Brain pericyte (primary cell): ENCODE measurements at places on chromosomes 1 and 21.

- DNase-seq: no peak
These were observed 24.7 kb upstream of the DNASE2B start for GRCh38 chr1:84373436-84374141.

DNA sequence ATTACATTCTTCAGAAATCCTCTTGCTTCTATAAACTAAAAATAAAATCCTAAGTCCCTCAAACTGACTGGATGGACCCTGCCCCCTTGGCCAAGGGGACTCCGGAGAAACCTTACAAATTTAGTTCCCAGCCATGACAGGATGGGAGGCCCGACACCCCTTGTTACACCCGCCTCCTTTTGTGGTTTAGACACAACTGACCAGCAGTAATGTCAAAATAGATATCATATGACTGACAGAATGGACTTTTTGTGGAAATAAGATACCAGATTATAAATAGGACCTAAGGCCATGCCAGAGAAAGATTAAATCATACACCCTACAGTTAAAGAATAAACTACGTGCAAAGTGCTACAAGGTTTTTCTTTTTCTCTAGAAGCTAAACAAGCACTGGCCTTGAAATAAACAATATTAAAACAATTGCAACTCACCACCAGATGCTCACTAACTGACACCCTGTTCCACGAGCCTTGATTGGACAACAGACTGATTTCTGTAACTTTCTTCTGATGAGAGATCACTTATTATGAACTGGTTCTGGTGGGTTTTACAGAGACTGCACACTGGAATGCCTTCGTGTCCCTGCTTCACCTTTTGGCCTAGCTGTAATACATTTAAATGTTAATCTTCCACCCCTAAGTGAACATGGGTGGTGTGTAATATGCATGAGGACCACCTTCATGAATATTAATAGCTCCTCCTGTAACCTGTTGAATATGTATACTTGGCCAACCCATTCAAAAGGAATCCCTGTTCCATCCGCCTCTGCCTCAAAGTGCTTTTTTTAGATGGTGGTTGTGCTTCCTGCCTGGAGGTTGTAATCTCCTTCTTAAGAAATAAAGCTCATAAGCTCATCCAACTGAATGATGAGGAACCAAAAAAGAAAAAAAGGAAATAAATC lies 99.6 kb downstream of the ODF2L start:
- no peak for DNase-seq

DNA sequence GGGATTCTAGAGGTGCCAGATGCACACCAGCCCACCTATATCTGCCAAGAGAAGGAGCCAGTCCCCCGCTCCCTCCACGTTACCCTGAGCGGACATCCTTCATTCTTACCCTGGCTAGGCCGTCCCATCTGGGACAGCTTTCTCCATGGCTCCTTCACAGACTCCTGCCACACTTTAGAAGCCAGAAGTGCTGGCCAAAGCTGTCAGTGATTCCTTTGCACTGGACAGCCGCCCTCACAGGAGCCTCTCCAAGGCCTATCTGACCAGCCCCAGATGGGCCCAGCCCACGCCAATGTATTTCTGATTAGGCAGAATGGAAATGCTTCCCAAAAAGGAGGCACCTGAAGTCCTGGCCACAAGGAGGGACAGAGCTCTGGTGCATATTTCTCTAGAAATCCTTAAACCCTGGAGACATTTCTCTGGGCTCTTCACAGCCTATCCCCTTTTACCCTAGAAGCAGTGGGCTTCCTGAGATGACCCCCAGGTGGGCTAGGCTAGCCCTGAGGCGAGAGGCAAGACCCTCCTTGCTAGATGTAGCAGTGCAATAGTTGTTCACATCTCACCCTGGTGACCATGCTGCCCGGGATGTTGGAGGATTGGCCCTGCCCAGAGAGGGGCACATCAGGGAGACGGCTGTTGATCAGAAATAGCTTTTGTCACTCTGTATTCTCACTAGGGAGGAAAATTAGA lies 44.1 kb downstream of the RASSF5 start:
- no peak for DNase-seq

GRCh38 chr1:22239378-22239777 lies 96.5 kb upstream of the WNT4 start:
- DNase-seq: no peak

DNA sequence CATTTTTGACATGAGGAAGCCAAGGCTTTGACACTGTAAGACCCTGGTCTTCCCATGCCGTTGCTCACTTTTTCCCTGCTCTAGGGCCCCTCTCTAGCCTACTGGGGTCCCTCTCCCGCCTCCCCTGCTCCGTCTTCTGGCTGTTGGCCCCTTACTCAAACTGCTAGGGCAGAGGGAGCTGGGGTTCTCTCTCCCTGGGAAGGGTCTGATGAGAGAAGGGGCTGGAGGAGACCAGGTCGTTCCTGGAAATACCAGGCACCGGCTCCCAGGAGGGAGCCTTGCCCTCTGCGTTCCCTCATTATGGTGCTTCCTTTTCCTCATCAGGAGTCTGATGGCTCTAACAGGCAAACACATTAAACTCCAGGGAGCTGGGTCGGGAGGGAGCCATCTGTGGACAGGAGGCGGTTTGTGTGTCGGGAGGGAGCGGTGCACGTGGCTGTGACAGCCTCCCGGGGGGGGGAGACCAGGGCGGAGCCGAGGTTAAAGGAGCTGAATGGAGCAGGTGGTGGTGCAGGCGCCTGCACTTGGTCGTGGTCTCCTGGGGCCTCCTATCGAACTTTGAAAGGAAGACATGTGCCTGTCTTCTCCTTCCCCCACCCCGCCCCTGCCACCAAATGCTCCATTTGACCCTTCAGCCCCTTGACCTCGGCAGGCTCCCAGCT lies 35.4 kb upstream of the LHX4 start:
- no peak for DNase-seq
